ENCODE measurements at places on chromosomes 7 and 10.

- no peak for DNase-seq
These were observed 45.0 kb upstream of the CSTF2T start for GRCh38 chr10:51744235-51745000.

DNA sequence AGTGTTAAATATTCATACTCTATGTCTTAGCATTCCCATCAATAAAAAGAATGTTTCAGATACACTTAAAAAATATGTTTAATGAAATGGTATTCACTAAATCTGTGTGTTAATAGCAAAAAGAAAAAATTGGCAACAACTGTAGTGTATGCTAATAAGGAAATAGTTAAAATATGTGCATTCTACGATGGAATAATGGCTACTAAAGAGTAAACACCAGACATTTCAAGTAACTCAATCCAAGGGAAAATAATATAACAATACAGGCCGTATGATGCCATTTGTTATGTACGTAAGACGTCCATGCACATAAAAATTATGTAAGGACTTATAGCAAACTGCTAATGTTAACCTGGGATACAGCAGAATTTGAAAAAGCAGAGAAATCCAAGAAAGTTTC, 46.6 kb downstream of the MAD1L1 start:
- DNase-seq, result no peak

- no peak for DNase-seq
These were observed 513 bp downstream of the HOXA7 start for GRCh38 chr7:27155816-27156507.

- DNase-seq, result peak; percentile 53
These were observed 906 bp downstream of the DKK1 start for GRCh38 chr10:52314822-52315552.

DNA sequence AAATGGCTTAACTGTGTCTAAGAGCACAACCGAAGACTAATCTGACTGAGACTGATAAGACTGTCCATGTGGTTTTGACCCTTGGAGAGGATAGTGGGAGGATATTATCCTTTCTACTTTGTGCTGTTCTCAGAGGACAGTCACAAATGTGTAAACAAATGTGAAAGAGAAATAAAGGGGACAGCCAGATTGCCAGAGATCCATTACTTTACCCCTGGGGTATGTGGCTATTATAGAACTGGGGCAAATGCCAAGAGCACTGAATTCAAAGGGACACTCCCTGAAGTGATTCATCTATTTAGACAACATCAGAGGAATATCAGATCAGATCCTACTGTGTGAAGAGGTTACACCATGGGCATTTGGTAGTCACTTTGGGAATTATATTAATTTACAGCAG, 154.7 kb downstream of the RNLS start:
- DNase-seq, result peak; percentile 4

- DNase-seq, result peak; percentile 71
These were observed 9.3 kb upstream of the TET1 start for GRCh38 chr10:68550747-68551411.

DNA sequence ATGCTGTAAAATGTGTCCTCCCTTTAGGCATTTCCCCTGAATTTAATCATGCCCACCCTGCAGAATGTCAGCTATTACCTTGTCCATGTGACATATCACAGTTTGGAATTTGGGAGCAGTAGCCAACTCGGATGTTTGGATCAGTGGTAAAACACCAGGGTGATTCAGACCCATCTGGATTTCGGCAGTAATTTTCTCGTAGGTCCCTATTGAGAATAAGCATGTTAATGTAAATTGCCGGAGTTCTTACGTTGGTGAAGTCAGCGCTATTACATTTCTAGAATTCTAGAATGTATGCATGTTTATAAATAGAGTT, 44.1 kb downstream of the HGF start:
- peak; percentile 15 for DNase-seq

DNA sequence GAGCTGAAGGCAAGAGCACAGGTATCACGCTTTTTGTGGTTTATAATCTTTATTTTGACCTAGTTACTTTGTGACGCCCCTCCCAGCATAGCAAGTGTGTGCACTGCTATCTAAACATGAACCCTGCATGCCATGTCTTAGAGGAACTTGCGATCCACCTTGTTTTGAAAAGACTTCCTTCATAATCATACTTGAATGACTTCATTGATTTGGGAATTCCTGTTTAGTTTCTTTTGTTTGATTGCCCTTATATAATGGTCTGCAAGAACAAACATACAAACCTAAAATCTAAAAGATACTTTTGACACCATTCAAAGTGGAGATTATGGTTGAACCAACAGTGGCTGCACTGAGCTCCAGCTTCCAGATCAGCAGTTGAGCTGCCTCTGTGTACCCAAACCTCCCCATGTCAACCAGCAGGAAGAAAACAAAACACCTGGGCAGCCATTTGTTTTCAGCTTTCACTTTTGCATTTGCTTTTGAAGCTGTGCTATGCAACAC, 132.6 kb downstream of the CELF2 start:
- no peak for DNase-seq

- DNase-seq, result no peak
These were observed 54.8 kb downstream of the CRTAC1 start for GRCh38 chr10:97975598-97975997.

DNA sequence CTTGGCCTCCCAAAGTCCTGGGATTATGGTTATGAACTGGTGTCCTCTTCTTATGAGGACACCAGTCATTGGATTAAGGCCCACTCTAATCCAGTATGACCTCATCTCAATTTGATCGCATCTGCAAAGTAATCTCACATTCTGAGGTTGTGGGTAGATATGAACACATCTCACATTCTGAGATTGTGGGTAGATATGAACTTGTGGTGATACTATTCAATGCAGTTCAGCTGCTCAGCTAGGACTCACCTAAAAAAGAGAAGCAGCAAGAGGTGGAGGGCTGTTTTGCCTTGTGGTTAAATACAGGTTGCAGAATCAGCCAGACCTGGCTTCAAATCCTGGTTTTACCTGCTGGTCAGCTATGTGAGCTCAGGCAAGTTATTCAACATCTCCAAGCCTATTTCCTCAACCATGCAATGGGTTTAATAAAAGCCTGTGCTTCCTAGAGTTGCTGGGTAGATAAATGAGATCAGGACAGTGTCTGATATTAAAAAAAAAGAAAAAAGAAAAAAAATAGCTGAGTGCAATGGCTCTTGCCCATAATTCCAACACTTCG, 8.5 kb upstream of the BAG3 start:
- no peak for DNase-seq

- peak; percentile 32 for DNase-seq
These were observed 28.1 kb upstream of the PLXDC2 start for GRCh38 chr10:19788075-19788686.

DNA sequence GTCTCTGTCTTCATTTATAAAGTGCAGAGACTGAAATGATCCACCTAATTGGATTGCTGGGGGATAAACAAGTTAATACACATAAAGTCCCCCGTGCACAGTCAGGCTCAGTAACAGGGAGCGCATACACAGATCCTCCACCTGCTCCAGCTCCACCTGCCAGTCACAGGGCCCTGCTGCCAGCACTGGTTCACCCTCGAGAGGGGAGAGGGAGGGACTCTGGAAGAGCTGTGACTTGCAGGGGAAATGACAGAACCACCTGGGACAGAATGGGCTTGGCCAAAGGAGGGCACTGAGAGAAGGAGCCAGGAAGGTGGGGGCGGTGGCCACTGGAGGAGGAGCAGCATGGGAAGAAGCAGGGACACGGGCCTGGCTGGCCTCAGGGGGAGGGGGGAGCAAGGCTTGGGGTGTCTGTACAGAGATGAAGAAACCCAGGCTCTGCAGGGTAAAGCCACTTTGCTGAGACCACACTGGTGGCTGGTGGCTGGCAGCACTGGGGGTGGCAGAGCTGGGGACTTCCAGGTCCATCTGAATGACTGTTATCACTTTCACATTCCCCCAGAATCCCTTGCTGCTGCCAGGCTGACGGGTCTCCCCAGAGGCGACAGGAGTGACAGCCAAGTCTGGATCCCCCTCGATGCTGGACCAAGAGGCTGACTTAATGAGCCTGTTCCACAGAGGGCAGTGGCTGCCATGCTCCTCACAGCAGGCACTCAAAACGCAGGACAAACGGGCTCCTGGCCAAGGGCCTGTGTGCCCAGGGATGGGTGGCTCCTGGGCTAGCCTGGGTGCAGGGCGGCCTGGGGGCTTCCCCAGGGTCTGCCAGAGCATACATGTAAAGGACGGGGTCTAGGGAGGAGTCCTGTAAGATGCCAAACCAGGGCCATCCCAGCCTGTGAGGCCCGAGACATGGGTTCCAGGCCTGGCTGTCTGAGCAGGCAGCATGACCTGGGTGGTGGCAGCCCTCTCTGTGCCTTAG, 151.1 kb downstream of the SH3PXD2A start:
- DNase-seq, result no peak

DNA sequence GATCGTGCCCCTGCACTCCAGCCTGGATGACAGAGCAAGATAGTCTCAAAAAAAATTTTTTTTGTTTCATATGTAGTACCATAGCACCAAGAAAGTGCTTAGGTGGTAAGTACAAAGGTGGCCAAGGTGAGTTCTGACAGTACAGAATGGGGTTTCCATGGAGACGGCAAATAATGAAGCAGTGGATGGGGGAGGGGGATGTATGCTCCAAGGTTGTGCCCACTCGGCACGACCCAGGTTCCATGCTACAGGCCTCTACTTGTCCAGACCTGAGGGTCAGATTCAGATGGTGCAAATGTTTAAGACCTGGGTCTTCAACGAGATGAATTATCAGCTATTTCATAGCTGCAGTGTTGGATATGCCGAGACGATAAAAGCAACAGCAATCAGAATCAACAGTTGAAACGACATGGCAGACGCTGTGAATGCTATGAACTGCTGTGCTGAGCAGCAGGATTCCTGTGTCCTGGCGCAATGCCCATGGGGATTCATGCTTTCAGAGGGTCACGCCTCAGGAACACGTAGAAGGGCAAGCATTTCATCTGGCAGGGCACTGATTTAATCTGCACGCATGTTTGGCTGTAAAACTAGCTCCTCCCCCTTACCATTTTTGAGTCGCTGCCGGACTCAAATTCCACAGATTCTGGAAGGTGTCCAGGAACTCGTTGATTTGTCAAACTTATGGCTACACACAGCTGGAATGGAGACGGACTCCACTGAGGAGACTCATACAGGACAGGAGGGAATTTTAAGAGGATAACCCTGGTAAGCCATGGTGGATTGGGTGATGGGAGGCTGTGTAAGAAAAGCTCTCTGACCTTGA, 256.5 kb downstream of the FRMD4A start:
- peak; percentile 71 for DNase-seq

Measured in SK-N-SH (cell line).